ENCODE measurements at places on chromosomes 5 and 9. TPM values are rescaled to one million over a fixed set of nuclear protein-coding genes. Genes with fewer than 3 reads are reported as not detected.

GRIA1 gene
- 102 TPM for total RNA-seq

PDE6A gene
- not detected for total RNA-seq

PCDHGB2 gene
- total RNA-seq: 9.9 TPM

ZBTB43 gene
- total RNA-seq: 26.2 TPM

GRCh38 chr9:87556821-87557220 is 59.2 kb downstream of the DAPK1 start:
- no peak for DNase-seq

GRCh38 chr9:114223564-114224246 is 68.4 kb downstream of the COL27A1 start:
- DNase-seq: no peak

RETREG1 gene
- total RNA-seq: 95.9 TPM

DNA sequence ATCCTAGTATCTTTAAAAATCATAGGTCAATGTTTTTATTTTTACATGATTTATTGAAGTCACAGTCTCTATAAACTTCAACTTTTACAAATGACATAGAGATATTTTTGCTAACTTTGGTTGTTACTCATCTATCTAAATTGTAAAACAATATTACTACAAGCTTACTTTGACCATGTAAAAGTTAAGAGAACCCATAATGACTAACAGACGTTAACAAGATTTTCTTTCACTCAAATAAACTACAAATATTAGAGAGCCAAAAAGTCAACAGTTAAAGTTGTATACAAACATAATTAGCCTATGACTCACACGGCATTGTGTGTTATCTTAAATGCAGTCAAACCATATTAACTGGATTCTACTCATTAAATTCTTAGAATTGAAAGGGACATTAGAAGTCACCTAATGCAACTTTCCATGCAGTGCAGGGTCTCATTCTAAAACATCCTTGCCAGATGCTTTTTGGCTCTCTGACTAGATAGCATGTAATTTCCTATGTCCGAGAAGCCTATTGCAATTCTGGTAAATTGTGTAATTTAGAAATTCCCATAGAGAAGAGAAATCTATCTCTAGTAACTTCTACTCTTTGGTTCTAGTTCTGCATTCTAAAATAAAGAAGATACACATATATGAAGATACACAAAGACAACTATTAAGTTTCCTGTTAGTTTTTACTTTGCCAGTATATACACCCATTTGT is 42.2 kb upstream of the UGT3A2 start:
- no peak for DNase-seq

DNA sequence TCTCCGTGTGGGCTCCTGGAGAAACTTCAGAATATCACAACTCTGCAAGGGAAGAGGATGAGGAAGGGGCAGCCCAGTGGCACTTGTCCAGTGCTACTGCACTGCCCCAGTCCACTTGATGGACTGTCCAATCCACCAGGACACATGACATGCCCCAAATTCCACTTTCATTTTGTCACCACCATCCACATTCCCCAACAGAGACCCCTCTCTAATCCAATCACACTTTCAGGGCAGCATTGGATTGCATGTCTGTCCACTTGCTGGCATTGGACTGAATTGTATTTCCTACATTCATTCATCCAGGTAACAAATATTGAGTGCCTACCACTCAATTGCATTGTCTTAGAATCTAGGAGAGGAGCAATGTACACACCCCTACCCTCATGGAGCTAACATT is 14.8 kb downstream of the HBEGF start:
- no peak for DNase-seq

DNA sequence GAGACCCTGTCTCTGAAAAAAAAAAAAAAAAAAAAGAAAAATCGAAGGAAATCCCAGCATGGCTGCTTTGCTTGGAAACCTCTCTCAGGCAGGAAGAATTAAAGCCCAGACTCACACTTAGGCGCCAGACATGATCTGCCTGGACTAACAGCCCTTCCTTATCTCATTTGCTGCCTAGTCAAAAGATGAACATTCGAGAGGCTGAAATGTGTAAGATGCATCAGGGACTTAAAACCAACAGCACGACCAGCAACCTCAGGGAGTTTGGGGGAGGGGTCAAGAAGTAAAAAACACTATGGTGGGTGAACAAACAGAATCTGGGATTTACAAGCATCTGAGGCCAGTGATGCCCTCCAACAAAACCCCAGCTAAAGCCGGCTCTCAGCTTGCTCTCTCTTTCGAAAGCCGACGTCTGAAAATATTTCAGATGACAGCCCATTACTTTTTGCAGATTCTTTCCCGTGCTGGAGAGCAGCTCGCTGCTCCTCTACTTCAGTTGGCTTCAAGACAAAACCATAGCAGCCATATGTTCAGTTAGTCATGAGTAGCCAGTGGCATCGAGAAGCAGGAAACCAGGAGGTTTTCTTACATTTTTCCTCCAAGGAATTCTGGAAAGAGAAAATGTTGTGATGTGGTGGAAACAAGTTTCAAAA is 249.9 kb downstream of the MARCHF11 start:
- peak; percentile 9 for DNase-seq

Data from dorsolateral prefrontal cortex (tissue), 122 donors.